ENCODE measurements at places on chromosomes 11 and 22.

GRCh38 chr11:111736621-111737443 is 29.4 kb downstream of the PPP2R1B start:
- DNase-seq = no peak

DNA sequence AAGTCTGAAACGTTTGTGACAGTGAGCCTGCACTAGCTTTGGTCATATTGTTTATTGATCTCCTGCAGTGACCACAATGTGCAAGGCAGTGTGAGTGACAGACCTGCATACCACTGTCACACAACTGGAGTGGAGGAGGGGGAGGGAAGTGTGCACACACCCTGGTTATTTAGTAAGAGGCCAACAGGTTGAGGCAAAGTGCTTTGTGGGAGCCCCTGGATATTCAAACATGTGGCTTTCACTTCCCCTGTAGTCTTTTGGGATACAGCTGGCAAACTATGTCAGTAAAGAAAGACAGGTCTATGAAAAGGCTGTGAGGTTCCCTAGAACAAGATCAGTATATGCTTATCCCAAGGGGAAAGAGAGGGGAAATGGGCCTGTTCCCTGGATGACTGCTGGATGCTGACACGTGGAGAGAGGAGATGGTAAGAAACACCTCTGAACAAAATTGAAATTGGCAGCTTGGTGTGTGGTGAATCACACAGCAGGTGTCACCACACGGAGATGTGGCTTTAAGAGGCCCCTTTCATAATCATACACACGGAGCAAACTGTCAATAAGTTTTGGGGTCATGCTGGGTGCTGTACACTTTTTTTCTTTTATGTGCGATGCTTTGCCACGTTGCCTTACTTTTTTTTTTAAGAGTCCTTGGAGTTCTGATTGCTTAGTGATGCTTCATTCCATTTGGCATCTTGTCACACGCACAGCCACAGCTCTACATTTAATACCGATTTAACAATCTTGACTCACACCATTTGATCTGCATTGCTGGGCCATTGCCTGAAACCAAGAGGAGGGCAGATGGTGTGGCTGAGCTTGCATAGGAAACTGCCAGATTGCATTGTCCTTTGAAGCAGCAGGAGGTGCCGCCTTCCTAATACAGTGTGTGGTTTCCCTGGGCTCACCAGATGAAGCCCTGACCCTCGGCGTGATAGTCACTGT is 11.3 kb downstream of the OSBP2 start:
- DNase-seq = peak; percentile 79

- DNase-seq = peak; percentile 4
Observed at GRCh38 chr11:28228196-28228895, 120.2 kb downstream of the METTL15 start.

- no peak for DNase-seq
Observed at GRCh38 chr11:28636566-28636965, 528.4 kb downstream of the METTL15 start.

DNA sequence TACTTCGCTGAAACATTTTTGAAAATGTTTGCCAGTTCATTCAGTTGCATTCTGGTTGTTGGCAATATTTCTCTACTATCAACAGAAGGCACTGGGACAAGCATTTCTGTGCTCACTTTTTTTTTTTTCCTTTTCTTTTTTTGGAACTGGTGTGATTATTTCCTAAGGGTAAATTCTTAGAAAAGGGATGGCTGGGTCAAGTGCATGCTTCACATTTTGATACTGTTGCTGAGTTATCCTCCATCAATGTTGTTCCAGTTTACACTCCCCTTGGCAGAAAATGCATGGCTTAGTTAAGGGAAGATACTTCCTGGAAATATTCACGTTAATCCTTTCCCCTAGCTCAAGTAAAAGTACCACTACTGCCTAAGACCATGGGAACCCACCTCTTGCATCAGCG is 81.8 kb downstream of the OSBP2 start:
- no peak for DNase-seq

DNA sequence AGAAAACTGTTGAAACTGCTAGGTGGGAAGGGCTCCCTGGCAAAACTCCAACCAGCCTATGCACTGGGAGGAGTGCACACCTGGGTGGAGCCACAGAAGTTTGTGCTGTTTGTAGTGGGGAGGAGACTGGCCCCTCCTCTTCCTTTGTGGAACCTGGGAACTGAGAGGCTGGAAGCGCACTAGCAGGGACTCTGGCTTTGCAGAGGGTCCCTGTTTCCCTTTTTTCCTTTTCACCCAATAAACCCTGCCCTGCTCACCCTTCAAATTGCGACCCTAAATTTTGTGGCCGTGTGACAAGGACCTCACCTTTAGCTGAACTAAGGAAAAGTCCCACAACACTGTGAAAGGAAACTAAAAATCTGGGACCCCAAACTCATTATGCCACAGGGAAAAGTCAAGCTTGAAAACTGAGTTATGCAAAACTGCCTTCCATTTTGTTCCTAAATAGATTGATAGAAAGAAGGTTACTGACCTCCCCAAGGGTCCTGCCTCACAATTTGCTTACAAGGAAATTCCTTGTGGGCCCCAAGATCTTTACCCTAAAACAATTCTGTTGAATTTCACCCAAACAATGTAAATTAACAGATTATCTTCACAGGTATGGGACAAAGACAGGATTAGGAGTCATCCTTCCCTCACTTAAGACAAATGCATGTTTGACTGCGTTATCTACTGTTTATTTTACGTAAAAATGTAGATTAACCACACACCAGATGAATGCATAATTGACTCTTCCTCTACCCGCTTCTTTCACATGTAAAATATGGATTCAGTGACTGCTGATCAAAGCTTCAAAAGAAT is 81.0 kb downstream of the SLC36A4 start:
- no peak for DNase-seq

DNA sequence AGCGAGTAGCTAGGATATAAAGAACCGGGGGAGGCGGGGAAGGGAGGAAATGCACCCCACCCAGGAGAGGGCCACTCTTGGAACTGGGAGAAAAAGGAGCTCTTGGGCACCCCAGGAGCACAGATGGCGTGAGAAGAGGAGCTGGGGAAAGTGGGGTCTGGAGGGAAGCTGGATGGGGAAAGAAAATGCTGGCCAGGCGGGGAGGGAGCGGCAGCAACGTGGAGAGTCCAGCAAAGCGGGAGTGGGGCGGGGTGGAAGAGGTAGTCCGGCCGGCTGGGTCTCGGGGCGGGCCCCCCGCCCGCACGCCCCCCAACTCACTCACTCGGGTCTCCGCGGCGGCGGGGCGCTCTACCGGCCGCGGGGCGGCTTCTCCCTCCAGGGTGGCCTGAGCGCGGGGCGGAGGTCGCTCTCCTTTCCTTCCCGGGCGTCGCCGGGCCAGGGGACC is 522 bp downstream of the TOB2 start:
- no peak for DNase-seq
